Naive thymus-derived CD4-positive, alpha-beta T cell (primary cell): ENCODE measurements at places on chromosomes 1 and 21. TPM values are rescaled to one million over a fixed set of nuclear protein-coding genes. Genes with fewer than 3 reads are reported as not detected.

C1QB gene
- total RNA-seq, result 2.4 TPM

CRYBG2 gene
- total RNA-seq, result 1.2 TPM

MTARC1 gene
- not detected for total RNA-seq

- no peaks in the 10 kb centered on the region for H3K4me1 ChIP-seq
- no peaks in the 10 kb centered on the region for H3K36me3 ChIP-seq
- DNase-seq, result no peak
Measured at GRCh38 chr1:244057474-244058385, 6.6 kb downstream of the ZBTB18 start.

- no peak overlapping the region for H3K27ac ChIP-seq
- no peaks in the 10 kb centered on the region for H3K4me1 ChIP-seq
- H3K4me3 ChIP-seq, result no peak overlapping the region
- no peaks in the 10 kb centered on the region for H3K27me3 ChIP-seq
- DNase-seq, result no peak
Measured at GRCh38 chr1:228554107-228554506, 66.9 kb downstream of the RNF187 start.

DNA sequence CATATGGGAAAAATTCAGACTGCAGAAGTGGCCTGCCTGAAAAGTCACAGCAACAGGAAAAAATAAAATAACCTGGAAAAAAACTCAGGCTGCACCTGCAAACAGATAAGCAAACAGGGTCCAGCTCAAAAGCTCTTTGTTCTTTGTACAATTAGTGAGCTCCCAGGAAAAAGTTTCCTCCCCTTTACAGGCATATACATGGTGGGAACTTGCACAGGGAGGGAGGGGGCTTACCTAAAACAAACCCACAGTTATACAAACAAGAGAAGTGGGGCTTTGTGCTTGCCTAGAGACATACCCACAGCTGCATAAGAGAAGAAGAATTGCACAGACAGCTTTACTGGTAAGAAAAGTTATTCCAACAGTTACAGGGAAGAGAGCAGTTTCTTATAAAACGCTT is 31.7 kb upstream of the COG2 start:
- no peaks in the 10 kb centered on the region for H3K4me1 ChIP-seq
- no peak overlapping the region for H3K4me3 ChIP-seq
- H3K27ac ChIP-seq, result no peak overlapping the region
- no peaks in the 10 kb centered on the region for H3K27me3 ChIP-seq
- DNase-seq, result no peak
- H3K36me3 ChIP-seq, result no peaks in the 10 kb centered on the region
